ENCODE measurements at places on chromosomes 7 and 10. TPM values are rescaled to one million over a fixed set of nuclear protein-coding genes. Genes with fewer than 3 reads are reported as not detected.

Gene CCL26
- 1.6 TPM for polyA plus RNA-seq

Gene GRM3
- 0.14 TPM for polyA plus RNA-seq

Gene PDE6C
- 0.75 TPM for polyA plus RNA-seq

Gene BEND7
- 5.9 TPM for polyA plus RNA-seq

Gene CYP2C8
- polyA plus RNA-seq: 0.49 TPM

All from hindlimb muscle (tissue), 1 donor.